AG09309 (cell line): ENCODE measurements at places on chromosomes 7 and 10.

- DNase-seq, result no peak
Measured at GRCh38 chr7:24975644-24976260, 4.2 kb downstream of the OSBPL3 start.

- DNase-seq, result no peak
Measured at GRCh38 chr10:105769248-105770184, 1128.4 kb downstream of the SORCS3 start.

- no peak for DNase-seq
Measured at GRCh38 chr7:107933386-107934013, 42.5 kb downstream of the DLD start.

GRCh38 chr10:59575269-59575668 is 134.4 kb downstream of the SLC16A9 start:
- no peak for DNase-seq

DNA sequence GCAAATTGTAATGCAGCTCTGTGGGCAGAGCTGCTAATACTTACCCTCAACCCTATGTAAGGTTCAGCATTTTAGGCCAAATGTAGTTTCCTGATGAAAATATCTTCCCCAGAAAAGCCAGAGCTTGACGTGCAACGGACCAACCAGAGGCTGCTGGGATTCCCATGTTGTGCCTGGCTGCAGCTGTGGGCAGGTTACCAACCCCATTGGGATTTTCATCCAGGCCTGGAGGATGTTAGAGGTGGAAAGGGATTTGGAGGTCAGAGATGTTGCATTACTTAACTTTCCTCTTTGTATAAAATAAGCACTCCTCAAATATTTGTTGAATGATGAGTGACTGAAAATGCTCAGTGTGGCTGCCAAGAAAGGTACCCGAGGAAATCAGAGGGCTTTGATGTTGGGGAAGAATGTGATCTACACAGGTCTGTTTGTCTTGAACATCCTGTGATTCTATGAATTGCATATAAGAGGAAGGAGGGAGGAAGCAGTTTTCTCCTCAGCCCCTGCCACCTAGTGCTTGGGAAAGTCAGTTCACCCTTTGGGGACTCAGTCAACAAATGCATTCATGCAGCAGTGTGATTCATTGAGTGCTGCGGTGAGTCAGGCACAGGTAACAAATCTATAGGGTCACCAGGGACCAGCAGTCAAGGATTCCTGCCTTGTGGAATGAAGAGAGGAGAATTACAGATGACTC is 487.2 kb downstream of the RPS24 start:
- DNase-seq, result no peak

DNA sequence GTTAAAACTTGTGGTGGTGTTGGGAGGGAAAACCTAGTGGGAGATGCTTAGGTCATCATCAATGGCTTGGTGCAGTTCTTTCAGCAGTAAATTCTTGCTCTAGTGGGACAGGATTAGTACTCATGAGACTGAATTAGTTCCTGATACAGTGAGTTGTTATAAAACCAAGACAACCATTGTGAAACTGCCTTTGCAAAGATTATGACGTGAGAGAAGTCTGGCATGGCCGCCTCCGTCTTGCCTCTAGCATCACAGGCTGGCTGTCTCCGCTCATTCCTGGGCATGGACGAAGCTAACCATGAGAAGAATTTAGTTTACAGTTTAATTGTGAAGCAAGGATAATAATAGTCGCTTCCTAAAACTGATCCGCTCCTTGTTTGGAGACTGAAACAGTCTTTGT is 186.4 kb downstream of the KIF20B start:
- DNase-seq, result no peak

GRCh38 chr10:101858723-101859500 is 15.3 kb upstream of the KCNIP2 start:
- DNase-seq, result no peak

- DNase-seq, result no peak
Measured at GRCh38 chr7:99893280-99893679, 16.4 kb upstream of the OR2AE1 start.

GRCh38 chr10:122478971-122479370 is 17.6 kb downstream of the HTRA1 start:
- no peak for DNase-seq

- DNase-seq, result no peak
Measured at GRCh38 chr7:96837593-96837992, 127.9 kb upstream of the SEM1 start.

GRCh38 chr7:139426258-139427028 is 57.0 kb downstream of the KLRG2 start:
- DNase-seq, result no peak

- DNase-seq, result no peak
Measured at GRCh38 chr7:90469554-90469953, at the start of gene PTTG1IP2. TSS of gene PTTG1IP2 (plus strand) at chr7:90469639. CDS start at chr7:90469787, 148 bp downstream.

- no peak for DNase-seq
Measured at GRCh38 chr10:75444781-75445386, 13.5 kb downstream of the LRMDA start.

DNA sequence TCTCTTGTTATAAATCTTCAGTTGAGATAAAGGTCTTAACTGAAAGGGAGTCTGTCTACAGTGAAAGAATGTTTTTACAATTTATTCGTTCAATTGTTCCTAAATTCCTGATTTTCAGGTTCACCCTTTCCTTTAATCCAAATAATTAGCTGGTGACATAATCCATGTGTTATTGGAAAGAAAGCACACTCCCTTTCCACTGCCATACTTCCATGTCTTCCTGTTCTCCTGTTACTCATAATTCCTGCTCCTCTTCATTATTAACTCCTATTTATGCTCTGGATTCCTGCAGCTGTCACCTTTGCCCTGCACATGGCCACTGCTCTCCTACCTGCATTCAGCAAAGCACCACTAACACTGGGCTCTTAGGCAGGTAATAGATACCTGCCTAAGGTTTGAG is 40.0 kb upstream of the FAM3C start:
- DNase-seq, result no peak

GRCh38 chr7:36761835-36762234 is 37.5 kb upstream of the AOAH start:
- DNase-seq, result no peak

GRCh38 chr10:102120991-102121738 is 997 bp upstream of the LDB1 start:
- DNase-seq, result no peak

GRCh38 chr7:68146983-68147382 is 1150.3 kb downstream of the TYW1 start:
- DNase-seq, result no peak

- peak; percentile 32 for DNase-seq
Measured at GRCh38 chr7:98283127-98283886, 1.8 kb downstream of the BRI3 start.

DNA sequence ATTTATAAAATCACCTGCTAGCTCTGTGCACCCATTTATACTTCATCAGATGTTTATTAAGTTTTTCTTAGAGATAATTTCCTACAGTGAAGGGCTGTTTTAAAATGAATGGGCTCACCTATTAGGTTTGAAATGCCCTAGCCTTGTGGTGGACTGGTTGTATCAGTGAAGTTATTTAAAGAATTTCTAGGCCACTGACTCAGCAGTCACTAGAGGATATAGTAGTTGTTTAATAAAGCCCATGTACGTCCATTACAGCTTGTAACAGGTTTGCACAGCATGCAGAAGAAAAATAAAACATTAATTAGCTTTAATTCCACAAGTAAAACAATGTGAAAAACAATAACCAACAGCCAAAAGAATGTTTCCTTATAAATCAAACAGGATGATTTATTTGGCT is 128.0 kb downstream of the RSU1 start:
- DNase-seq, result no peak

- no peak for DNase-seq
Measured at GRCh38 chr10:3868271-3868664, 83.3 kb upstream of the KLF6 start.

DNA sequence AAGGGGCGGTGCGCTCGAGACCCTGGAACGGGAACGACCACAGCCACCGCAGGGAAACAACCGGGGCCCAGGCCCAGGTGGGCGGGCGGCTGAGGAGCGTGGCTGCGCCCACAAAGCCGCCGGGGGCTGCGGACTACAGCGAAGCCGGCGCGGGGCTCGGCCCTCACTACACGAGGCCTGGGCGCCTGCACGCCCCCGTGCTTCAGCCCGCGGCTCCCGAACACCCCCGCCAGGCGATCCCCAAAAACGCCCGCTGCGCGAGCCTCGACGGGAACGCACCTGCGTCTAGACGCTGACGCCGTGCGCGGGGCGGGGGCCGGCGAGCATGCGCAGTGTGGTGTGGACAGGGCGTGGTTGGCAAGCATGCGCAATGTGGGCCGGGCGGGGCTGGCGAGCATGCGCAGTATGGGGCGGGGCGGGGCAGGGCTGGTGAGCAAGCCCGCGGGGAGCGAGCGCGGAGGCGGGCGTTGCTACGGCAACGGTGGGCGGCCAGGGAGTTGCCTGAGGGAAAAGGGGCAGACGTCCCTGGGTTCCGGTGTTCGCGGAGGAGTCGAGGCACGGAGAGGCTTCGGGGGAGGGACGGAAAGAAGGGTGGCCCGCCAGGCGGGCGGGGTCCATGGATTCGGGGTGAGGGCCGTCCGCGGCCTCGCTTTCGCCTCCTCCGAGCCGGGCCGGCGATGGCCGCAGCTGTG is at the start of gene RNF32:
Gene RNF32 (plus strand): TSS at position 518 of the 692 bp plus-strand sequence. CDS start 3,104 bp downstream, outside the sequence.
- DNase-seq, result peak; percentile 18

GRCh38 chr10:111273635-111274034 is 196.8 kb downstream of the ADRA2A start:
- DNase-seq, result no peak

- DNase-seq, result no peak
Measured at GRCh38 chr7:132527467-132528410, 48.5 kb downstream of the PLXNA4 start.

- no peak for DNase-seq
Measured at GRCh38 chr10:129741280-129741977, 222.6 kb downstream of the EBF3 start.

- no peak for DNase-seq
Measured at GRCh38 chr10:46217752-46218453, 68.9 kb upstream of the ANTXRL start.

GRCh38 chr10:11789306-11789705 is 33.9 kb upstream of the PROSER2 start:
- no peak for DNase-seq

- peak; percentile 73 for DNase-seq
Measured at GRCh38 chr10:50431133-50431532, 179.8 kb upstream of the ASAH2 start.

GRCh38 chr7:20030915-20031362 is 186.2 kb downstream of the MACC1 start:
- peak; percentile 61 for DNase-seq

DNA sequence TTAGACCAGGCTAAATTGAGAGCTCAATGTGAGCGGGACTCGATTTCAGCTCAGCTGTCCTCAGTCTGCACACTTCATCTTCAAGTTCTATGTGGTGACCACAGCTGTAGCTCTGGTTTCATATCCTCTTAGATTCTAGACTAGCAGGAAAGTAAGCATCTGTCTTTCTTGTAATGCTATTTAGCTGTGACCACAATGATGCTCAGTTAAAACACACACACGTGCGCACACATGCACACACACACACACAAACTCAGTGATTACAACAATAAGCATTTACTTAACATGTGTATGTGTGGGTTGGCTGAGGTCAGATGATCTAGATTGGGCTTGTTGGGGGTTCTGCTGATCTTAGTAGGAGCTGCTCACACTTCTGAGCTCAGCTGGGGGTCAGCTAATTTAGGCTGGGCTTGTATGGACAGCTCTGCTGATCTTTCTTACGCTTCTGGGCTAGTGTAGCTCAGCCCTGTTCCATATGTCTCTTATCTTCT is 82.5 kb downstream of the ZNF365 start:
- DNase-seq, result peak; percentile 55

GRCh38 chr10:63382066-63382465 is 83.7 kb downstream of the JMJD1C start:
- DNase-seq, result no peak

DNA sequence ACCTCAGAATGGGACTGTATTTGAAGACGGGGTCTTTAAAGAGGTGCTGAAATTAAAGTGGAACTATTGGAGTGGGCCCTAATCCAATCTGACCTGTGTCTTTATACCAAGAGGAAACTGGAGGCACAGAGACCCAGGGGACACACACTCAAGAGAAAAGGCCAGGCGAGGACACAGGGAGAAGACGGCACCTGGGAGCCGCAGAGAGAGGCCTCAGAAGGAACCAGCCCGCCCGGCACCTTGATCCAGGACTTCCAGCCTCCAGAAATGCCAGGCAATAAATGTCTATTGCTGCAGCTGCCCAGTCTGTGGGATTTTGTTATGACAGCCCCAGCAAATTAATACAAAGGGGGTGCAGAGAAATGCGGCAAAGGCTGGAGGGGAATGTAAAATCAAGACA is 10.5 kb downstream of the CARD11 start:
- no peak for DNase-seq

GRCh38 chr7:88664630-88665233 is 94.8 kb upstream of the ZNF804B start:
- DNase-seq, result no peak

GRCh38 chr10:102859911-102860310 is 5.9 kb downstream of the BORCS7 start:
- DNase-seq, result no peak

- DNase-seq, result no peak
Measured at GRCh38 chr10:78531088-78531487, 497.4 kb downstream of the RPS24 start.

- DNase-seq, result no peak
Measured at GRCh38 chr7:84684836-84685480, 490.4 kb upstream of the SEMA3A start.

DNA sequence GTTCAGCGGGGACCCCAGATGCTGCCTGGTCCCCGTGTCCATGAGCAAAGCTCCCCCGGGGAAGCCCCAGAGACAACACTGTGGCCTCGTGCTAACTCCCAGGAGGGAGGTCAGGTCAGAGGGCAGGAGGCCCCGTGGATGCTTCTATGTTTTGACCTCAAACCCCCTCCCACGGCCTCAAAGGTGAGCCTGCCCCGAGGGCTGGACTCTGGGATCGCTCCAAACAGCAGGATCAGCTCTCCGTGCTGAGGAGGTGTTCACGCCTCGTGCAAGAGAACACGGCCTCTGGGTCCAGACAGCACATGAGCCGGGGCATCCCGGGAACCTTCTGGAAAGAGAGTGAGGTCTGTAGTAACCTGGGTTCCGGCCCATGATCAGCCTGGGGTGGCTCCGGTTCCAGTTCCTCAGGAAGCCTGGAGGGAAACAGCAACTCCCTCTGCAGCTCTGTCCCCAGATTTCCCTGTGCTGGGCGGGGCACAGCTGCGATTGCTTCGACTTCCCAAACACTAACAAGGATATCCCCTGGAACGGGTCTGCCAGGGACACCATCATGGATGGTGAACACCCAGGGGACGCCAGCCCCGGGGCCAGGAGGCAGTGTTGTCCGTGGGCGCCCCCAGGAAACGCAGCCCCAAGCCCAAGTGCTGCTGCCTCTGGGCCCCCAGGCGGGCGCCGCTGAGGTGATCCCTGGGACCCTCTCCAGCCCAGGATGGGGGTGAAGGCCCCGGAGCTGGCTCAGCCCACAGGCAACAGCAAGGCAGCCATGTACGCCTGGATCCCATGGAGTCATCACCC is 18.0 kb upstream of the INPP5A start:
- DNase-seq, result no peak

- no peak for DNase-seq
Measured at GRCh38 chr10:12726971-12727831, 274.3 kb downstream of the CCDC3 start.

GRCh38 chr7:4794591-4795350 is 19.3 kb downstream of the AP5Z1 start:
- no peak for DNase-seq

GRCh38 chr7:134320201-134320600 is 3.5 kb upstream of the SLC35B4 start:
- DNase-seq, result no peak

- no peak for DNase-seq
Measured at GRCh38 chr7:73638911-73639310, 14.6 kb upstream of the MLXIPL start.
